ENCODE measurements at places on chromosomes 4 and X.

GRCh38 chrX:15129412-15129811, 140.5 kb downstream of the ASB9 start:
- DNase-seq = no peak

DNA sequence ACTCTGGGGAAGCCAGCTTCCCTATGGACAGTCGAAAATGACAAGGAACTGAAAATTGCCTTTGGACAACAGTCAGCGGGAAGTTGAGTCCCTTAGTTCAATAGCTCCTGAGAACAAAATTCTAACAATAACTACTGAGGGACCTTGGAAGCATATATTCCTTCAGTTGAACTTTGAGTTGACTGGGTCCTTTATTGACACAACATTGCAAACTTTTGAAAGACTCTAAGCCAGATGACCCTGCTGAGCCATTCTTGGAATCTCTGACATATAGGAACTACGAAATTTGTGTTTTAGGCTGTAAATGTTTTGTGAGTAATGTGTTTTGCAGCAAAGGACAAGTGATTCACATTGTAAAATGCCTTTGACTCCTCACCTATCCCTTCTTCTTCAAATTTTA, 548.8 kb upstream of the LCORL start:
- no peak for DNase-seq

DNA sequence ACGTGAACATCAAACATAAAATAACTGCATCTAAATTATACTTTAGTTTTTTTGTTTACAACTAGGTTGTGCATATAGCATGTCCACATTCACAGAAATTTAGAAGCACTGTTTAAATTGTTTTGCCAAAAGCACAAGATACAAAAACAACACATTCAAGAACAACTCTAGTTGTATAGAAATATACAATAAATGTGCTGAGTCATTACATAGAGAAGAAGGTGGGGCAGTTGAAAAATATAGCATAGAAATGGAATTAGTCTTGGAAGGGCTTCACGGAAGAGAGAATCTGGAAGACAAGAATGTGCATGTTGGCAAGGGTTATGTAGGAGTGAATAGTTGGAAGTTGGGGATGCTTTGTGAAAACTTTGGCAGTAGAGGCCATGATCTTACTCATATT, 239.0 kb upstream of the GLRA2 start:
- no peak for DNase-seq

- DNase-seq = no peak
Measured at GRCh38 chrX:101918751-101919150, 13.1 kb downstream of the ZMAT1 start.

DNA sequence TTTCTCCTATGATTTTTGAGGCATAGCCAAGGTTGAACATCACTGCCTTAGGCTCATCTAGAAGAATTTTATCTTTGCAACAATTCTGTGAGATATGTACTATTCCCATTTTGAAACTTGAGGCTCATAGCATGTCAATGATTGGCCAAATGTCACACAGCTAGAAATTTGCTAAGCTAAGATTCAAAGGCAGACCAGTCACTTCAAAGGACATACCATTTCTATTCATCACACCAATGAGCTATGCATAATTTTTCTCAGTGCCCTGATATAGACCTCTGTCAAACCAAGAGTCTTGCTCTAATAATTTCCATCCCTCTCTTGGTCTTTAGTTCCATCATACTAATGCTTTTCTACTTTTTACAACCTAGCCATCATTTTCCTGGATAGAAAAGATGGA, 27.6 kb upstream of the SERTM2 start:
- DNase-seq = no peak

DNA sequence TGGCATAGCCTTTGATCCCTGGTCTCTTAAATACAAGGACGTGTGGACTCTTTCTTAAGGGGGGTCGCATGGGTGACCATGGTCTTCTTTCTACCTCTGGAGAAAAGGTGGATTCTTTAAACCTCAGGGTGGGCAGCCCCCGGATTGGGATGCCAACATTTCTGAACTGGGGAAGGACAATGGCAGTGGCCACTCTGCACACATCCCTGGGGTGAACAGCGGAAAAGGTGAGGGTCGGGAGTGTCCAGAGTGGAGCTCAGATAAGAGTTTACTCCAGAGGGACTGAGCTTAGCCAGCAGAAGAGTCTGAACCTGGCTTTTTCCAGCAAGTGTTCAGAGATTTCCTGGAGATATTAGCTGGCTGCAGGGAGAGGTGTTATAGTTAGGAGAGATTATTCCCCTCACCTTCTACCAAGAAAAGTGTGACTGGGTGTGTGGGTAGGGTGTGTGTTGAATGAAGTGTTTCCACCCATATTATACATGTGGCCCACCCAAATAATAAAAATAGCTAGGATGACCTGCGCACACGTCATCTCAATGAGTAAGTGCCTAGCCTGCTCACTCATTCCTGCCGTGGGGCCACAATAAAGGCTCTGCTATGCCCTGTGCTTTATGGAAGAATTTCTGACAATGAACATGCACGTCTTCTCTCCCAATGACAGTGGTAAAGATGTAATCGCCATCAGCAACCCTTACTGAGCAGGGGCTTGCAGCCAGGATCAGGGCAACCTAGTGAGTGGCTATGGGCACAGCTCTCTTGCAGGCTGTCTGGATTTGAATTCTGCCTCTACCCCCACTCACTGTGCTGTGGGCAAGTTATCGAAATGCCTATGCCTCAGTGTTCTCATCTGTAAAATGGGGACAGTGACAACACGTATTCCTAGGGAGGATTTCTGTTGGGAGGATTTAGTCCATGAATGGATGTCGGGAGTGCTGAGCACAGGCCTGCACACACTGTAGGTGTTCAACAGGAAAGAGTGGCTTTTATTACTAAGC, 76.6 kb downstream of the SLC2A9 start:
- DNase-seq = no peak

- no peak for DNase-seq
Measured at GRCh38 chr4:76203541-76203940, 10.1 kb downstream of the SCARB2 start.

DNA sequence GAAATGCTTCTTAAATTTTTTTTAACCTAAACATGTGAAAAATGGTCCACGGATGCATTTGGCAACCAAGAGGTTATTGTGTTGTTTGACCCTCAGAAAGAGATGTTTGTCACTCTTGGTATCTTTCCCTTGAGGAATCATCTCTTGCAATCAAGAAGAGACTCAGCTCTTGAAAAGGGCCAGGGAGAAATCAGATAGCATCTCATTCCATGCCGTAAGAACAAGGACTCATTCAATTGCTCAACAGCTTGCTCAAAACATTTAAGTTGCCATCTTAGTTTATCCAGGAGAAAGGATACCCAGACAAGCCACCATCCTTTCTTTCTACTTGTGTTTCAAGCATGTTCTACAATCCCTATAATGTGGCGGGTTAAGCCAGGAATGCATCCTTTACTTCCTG, 209.5 kb upstream of the LNX1 start:
- DNase-seq = no peak
